ENCODE measurements at places on chromosomes 5 and 9.

- no peak for DNase-seq
Observed at GRCh38 chr5:168976311-168976970, 324.5 kb downstream of the SLIT3 start.

GRCh38 chr9:113355040-113355596, 5.8 kb downstream of the BSPRY start:
- DNase-seq = no peak

- no peak for DNase-seq
Observed at GRCh38 chr5:123511290-123511647, 708 bp upstream of the CSNK1G3 start.

GRCh38 chr5:79507251-79508205, 6.4 kb downstream of the HOMER1 start:
- no peak for DNase-seq

- DNase-seq = no peak
Observed at GRCh38 chr5:158751961-158752655, 347.6 kb downstream of the EBF1 start.

- DNase-seq = no peak
Observed at GRCh38 chr9:132894862-132895835, 16.5 kb downstream of the SPACA9 start.

- no peak for DNase-seq
Observed at GRCh38 chr9:120733190-120733589, 18.9 kb upstream of the MEGF9 start.

All from kidney (tissue), 22 donors.